Placental epithelial cell (primary cell): ENCODE measurements at places on chromosomes 2 and 18. TPM values are rescaled to one million over a fixed set of nuclear protein-coding genes. Genes with fewer than 3 reads are reported as not detected.

The ANKRD62 gene
- not detected in 2 replicates for total RNA-seq

The STAT4 gene
- 5.1 and 12.3 TPM in 2 replicates for total RNA-seq

The SELENOI gene
- total RNA-seq: 13.0 and 30.5 TPM in 2 replicates

The TMEM150A gene
- total RNA-seq: 7.7 and 12.2 TPM in 2 replicates

The CCDC121 gene
- total RNA-seq: 2.0 and 6.2 TPM in 2 replicates

The C2orf78 gene
- total RNA-seq: not detected in 2 replicates

The MATN3 gene
- 3.5 and 6.3 TPM in 2 replicates for total RNA-seq

The AQP12B gene
- total RNA-seq: not detected in 2 replicates

The CD207 gene
- not detected in 2 replicates for total RNA-seq

The ARHGAP15 gene
- total RNA-seq: not detected in 2 replicates

The SERPINB4 gene
- not detected in 2 replicates for total RNA-seq

The CAVIN2 gene
- 1.6 and 4.2 TPM in 2 replicates for total RNA-seq
